ENCODE measurements at places on chromosomes 3 and 15.
A peak's percentile ranks its signal among the peaks of the same experiment; 100 is the strongest.

DNA sequence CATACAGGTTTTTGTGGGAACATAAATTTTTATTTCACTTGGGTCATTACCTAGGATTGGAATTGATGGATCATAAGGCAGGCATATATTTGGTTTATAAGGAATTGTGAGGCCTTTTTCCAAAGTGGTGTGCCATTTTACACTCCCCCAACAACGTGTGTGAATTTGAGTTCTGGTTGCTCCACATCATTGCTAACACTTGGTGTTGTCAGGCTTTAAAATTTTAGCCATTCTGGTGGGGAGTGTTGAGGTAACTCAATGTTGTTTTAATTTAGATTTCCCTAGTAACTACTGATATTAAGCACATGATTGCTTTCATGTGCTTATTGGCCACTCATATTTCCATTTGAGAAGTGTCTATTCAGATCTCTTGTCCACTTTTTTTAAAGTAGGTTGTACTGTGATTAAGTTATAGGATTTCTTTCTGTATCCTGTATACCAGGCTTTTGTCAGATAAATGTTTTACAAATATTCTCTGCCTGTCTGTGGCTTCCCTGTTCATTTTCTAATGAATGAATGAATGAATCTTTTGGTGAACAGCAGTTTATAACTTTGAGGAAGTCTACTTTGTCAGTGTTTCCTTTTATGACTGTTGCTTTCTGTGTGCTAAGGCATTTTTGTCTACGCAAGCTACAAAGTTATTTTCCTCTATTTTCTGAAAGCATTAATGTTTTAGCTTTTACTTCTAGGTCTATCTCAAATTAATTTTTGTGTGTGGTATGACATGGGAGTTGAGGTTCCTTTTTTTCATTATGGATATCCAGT lies 17.9 kb upstream of the NR2C2 start:
- no peak for ATAC-seq

DNA sequence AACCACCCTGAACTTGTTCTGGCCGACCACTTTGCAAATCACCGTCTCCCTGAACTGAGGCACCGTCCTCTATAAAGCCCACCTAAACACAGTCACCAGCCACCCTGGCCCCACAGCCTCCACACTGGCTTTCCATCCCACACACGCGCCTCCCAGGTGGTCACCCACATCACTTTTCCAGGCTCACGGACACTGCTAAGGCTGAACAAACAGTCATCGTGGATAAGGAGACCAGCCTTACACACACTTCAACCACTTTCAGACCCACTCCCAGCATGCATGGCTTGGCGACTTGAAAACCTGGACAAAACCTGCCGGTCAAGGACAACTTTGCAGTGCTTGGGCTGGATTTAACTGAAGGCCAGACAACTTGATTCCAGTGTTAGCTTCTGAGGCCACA lies 8.4 kb downstream of the CHSY1 start:
- no peak for ATAC-seq

DNA sequence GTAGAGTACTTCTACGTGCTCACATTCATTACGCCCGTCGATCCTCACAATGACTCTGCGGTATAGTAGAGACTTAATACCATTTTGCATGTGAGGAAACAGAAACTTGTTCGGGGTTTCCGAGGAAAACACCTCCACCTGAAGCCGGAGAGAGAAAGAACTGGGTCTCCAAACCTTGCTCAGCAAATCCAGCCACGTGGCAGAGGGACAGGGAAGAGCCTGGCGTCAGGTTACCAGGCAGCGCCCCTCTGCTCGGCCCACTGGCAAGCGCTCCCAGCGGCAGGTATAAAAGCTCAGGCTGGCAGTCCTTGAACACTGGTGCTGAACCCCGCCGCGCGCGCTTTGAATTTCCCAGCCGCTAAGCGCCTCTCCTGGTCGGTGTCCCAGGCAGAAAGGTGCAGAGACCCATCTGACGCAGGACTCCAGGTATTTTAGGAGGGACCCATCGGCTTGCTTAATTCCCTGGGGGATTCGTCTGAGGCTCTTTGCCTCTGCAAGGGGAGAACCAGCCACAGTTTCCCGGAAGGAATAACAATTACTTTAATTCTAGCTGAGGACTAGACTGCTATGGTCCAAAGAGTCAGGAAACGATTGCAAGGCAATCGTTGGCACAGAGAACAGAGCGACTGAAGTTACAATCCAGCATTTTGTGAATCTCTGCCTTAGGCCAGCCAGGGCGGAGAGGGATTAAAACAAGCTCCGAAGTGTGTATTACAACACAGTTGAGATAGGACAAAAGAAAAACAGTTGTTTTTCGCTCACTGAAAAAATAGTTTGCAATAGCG lies at the start of gene C2CD4A:
Gene C2CD4A, plus strand, starts transcription at position 315 of the 785 bp plus-strand sequence. CDS start 637 bp downstream, outside the sequence.
- peak; percentile 66 for ATAC-seq

DNA sequence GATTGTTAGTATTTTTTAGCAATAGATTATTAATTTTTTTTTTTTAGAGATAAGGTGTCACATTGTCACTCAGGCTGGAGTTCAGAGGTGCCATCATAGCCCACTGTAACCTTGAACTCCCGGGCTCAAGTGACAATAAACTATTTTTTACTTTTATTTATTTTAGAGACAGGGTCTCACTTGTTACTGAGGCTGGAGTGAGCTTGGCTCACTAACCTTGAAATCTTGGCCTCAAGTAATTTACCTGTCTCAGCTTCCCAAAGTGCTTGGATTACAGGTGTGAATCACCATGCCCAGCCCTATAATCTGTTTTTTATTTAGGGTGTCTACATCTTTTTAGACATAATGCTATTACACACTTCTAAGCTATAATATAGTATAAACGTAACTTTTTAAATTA lies 7.9 kb upstream of the ARPP19 start:
- no peak for ATAC-seq

DNA sequence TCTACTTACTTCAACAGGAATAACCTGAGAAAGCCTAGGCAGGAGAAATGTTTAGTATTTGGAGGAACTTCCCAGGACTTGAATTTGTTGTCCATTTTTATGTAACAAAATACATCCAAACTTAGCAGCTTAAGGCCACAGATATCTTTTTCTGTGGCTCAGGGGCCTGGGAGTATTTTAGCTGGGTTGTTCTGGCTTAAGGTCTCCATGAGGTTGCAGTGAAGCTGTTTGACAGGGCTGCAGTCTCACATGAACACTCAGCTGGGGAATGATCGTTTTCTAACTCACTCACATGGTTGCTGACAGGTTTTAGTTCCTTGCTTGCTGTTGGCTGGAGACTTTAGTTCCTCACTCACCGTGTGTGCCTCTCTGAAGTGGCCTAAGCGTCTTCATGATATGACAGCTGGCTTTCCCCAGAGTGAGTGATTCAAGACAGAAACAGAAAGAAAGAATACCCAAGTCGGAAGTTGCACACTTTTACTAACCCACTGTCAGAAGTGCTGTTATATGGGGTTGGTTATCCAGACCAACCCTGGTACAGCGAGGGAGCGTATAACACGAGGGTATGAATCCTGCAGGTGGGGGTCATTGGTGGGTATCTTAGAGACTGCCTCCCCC lies 229.7 kb upstream of the TBL1XR1 start:
- ATAC-seq, result peak; percentile 96

DNA sequence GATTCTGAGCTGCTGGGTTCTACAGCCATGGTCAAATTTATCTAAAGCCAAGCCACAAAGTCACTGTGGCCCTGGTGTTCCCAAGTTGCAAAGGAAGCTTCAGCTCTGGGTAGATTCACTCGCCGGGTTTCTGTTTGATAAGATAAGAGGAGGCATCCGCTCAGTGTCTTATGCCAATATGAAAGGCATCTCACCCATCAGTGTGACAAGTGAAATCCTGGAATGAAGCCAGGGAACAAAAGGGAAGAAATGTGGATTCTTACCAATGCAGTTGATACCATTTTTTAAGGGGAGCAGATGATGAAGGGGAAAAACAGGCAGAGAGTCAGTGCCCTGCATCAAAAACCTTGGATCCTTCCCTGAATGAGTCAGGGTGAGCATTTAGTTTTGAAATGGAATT lies 2.8 kb upstream of the CPNE4 start:
- ATAC-seq, result no peak

- ATAC-seq, result no peak
These were observed 90.3 kb downstream of the MEX3B start for GRCh38 chr15:81955382-81956062.

DNA sequence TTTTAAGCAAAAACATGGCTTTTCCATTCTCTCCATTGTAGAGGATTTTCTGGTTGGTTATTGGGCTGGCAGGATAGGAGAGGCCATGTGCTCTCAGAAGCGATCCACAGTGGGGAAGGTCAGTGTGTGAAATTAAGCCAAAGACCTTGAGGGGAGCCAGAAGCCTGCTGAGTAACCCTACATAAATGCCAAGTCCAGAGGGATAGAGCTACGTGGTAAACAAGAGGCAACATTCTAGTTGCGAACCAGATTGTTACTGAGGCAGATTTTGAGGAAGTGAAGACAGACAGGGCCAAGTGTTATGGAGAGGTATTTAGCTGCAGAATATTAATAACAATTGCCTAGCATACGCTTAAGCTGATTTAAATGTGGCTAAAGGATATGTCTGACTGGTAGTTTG lies 592.8 kb upstream of the GBE1 start:
- ATAC-seq, result no peak

- ATAC-seq, result no peak
These were observed 48.4 kb downstream of the DNAH1 start for GRCh38 chr3:52364322-52365035.

GRCh38 chr3:3586336-3586735 lies 212.9 kb upstream of the LRRN1 start:
- no peak for ATAC-seq
